ENCODE measurements at places on chromosomes 3 and 15.

DNA sequence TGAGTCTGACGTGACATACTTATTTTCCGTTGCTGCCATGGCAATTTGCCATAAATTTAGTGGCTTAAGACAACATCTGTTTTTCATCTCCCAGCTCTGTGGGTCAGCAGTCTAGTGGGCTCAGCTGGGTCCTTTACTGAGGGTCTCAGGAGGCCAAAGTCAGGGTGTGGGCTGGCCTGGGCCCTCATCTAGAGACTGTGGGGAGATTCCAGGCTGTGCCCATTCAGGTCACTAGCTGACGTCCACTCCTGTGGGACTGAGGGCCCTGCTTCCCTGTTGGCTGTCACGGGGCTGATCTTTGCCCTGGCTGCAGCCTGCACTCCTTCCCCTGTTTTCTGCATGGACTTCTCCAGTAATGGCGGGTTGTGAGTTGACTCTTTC is 19.1 kb downstream of the FGD5 start:
- DNase-seq: no peak

DNA sequence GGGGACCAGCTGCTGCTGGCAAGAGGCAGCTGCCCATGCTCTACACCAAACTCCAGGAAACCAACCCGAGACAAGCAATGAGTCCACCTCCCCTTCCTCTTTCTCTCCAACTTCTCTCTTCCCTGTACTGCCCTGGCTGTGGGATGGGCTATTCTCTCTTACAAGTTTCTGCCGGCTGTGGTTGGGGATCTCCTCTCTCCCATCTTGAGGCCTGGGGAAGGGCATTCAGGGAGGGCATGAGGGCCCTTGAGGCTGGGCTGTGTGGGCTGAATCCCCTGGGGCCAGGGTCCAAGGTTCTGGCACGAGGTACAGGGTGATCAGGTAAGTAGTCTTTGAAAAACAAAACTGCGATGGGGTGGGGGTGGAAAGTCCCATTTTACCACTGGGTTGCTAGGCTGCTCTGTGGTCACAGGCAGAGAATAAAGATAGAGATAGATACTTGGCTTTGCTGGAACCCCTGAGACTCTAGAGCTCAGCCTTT is 32.3 kb upstream of the CTSH start:
- no peak for DNase-seq

- no peak for DNase-seq
Measured at GRCh38 chr3:15665510-15666150, 64.1 kb downstream of the BTD start.

- peak; percentile 30 for DNase-seq
Measured at GRCh38 chr3:98602078-98602678, 8.8 kb upstream of the CPOX start.

DNA sequence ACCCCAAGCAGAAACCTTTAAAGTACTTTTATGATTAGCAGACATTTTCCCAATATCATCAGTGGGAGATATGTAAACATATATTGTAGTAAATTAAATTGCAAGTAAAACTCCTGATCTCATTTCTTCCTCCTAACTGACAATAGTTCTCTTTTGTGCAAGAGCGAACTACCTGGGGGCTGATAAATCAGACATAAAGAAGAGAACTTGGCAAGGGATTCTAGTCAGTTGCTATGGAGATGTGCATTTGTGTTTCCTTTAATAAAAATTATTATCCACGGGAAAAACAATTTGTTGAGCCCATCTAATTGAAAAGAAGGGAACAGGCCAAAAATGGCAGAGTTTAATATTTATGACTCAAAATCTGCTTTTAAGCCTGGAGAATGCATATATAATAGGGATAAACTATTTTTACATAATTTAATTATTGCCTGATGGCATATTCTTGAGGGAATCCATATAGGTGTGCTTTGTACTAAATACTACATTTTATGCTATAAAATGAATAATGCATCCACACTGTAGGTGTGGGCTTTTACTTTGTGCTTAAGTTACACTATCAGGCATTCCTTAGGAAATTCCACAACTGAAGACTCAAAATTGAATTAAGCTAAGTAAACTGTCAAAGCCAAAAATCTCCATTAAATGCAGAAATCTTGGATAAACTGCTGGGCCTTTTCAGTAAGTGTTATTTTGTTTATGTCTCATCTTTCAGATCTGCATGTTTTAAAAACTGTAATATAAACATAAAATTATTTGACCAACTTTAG is 258.1 kb downstream of the ERC2 start:
- no peak for DNase-seq
